Activated T-helper 1 cell treated with anti-CD3 and anti-CD28 coated beads, Interleukin-2, amount 50 U/mL, for 16 hours (primary cell): ENCODE measurements at places on chromosomes 2 and 18.

GRCh38 chr18:79395761-79396404 is at the start of gene NFATC1:
TSS of gene NFATC1 (plus strand) at chr18:79395930. CDS start at chr18:79396225, 295 bp downstream.
- DNase-seq: no peak

- DNase-seq: no peak
These were observed 86.6 kb downstream of the COL5A2 start for GRCh38 chr2:189092936-189093335.

DNA sequence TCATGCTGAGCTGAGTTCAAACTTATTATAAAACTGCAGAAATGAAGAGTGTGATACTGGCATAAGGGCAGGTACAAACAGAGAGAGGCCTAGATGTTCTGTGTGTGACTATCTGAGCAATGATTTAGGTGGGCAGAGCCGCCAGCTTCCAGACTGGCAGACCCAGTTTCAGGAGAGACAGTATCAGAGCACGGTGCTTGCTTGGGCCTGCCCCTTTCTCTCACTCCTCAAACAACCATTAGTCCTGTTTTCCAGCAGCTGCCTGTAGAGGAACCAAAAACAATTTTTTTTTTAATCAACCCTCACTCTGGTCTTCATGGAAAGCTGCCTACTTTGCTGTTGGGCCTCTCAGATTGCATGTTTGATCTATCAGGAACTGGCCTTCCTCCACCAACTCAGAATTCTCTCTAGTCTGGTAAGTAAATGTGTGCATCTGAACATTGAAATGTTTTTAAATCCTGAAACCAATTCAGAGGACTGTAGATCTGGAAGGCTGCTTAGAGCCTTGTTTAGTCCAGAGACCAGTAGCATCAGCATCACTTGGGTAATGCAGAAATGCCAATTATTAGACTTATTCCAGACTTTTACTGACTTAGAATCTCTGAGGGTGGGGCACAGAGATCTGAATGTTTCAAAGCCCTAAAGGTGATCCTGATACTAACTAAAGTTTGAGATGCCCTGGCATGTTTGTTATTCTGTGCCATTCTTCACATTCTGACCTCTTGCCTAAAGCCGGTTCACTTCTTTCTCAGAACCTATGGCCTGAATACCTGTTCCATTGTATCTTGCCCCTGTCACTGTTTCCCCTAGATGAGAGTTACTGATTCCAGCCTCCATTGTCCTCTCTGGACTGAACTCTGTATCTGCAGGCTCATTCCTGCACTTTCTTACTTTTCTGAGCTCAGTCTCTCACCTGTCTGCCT is 24.8 kb upstream of the CRIM1 start:
- no peak for DNase-seq

DNA sequence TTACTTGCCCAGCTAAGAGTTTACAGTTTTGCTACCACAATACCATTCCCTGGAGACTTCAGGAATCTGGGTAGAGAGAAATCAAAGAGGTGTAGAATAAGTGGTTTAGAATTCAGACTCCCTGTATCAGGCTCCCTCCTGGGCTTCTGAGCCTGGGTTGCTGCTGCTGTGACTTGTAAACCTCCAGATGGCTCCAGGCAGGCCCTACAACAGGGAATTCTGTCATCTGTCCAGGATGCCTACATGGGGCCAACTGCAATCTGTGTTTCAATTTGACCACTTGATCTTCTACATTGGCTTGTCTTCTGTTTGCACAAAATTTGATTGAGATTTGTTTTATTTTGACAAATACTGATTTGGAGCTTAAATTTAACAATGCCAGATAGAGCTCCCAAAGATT is 183.9 kb downstream of the RAD51AP2 start:
- no peak for DNase-seq

- DNase-seq: no peak
These were observed 134.8 kb downstream of the RTP5 start for GRCh38 chr2:242004223-242004901.
